Progenitor cell of endocrine pancreas (in vitro differentiated cells): ENCODE measurements at places on chromosomes 2 and 18. TPM values are rescaled to one million over a fixed set of nuclear protein-coding genes. Genes with fewer than 3 reads are reported as not detected.

GRCh38 chr2:46845542-46846486, 69.8 kb downstream of the MCFD2 start:
- DNase-seq: no peak

HOXD12 gene
- total RNA-seq: not detected in 2 replicates

- no peak for DNase-seq
Observed at GRCh38 chr2:98093611-98094010, 6.6 kb downstream of the VWA3B start.

TTC21B gene
- 34.5 and 36.9 TPM in 2 replicates for total RNA-seq

DNA sequence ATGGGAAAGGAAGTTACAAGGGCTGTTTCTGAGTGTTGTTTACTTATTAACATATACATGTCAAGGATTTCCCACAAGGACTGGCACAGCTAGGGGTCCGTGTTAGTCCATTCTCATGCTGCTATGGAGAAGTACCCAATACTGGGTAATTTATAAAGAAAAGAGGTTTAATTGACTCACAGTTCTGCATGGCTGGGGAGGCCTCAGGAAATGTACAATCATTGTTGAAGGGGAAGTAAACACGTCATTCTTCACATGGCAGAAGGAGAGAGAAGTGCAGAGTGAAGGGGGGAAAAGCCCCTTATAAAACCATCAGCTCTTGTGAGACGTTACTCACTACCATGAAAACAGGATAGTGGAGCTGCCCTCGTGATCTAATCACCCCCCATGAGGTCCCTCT, 128.9 kb upstream of the CELF4 start:
- DNase-seq: no peak

- no peak for DNase-seq
Observed at GRCh38 chr2:211390536-211391188, 834.3 kb downstream of the CPS1 start.

GRCh38 chr18:55967019-55967418, 379.0 kb upstream of the TCF4 start:
- no peak for DNase-seq

DNA sequence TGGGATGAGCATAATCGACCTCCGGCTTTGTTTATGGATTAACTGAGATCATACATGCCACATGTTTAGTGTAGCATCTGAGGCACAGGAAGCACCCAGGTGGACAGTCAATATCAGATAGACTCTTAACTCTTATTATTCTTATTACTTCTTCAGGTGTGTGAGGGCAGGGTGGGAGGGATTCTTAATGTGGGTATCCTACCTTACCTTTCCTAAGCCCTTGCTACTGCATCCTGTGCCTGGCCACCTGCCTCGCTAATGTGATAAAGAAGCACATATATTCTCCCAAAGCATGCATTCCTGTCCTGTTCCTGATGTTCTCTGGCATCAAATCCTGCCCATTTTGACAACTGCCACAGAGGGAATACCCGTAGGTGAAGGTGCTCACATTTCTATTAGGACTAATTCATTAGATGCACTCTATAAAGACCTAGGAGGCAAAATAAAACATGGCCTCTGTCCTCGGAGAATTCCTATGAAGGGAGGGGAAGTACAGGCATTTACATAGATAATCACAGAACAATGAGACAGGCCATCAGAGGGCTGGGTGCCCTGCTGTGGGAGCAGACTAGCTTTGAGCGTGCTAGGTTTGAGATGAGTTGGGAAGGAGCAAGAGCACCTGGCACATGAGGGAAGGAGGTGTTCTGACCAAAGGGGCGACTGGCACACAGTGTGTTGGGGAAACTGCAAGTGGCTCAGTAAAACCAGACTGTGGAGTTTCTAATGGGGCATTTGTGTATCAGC, 19.5 kb upstream of the CELF4 start:
- no peak for DNase-seq

GRCh38 chr18:39487932-39488331, 1922.3 kb upstream of the CELF4 start:
- DNase-seq: no peak

GAREM2 gene
- 10.4 and 12.1 TPM in 2 replicates for total RNA-seq

GRCh38 chr2:12412898-12413305, 303.8 kb upstream of the TRIB2 start:
- no peak for DNase-seq

DNA sequence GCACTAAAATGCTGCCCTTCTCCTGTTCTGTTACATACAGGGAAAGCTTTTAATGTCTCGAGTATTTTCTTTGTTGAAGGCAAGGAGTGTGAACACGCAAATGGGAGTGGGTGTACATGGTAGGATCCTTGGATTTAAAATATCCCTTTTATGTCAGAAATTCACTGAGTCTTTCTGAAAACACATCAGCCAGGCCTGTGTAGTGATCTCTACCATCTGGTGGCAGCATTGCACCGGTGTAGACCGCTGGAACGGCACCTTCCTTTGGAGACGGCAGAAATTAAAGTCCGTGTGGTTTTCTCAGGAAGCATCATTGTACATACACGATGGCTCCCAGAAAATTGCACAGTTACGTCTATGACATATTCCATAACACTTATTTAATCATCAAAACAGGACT, 515.8 kb downstream of the GALR1 start:
- DNase-seq: peak; percentile 48
